ENCODE measurements at places on chromosomes 16 and 17.

DNA sequence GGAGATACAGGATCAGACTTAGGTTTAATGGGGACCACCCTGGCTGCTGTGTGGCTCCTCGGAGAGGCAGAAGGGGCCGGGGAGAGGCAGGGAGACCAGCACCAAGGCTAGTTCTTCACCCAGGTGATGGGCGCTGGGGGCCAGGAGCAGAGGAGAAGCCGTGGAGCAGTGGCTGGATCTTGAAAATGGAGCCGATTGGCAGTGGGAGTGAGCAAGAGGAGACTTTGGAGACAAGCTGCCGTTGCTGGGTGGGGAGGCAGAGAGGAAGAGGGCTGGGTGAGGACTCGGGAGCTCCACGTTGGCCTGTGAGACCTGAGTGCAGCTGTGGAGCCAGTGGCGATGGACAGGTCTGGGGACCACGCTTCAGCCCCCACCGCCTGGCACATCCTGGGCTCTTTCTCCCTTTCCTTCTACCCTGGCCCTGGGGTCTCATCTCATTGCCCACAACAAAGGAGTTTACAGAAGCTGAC lies 9.0 kb downstream of the RAB11FIP4 start:
- no peak for DNase-seq

GRCh38 chr16:66741169-66741900 lies 10.1 kb downstream of the DYNC1LI2 start:
- peak; percentile 94 for DNase-seq

DNA sequence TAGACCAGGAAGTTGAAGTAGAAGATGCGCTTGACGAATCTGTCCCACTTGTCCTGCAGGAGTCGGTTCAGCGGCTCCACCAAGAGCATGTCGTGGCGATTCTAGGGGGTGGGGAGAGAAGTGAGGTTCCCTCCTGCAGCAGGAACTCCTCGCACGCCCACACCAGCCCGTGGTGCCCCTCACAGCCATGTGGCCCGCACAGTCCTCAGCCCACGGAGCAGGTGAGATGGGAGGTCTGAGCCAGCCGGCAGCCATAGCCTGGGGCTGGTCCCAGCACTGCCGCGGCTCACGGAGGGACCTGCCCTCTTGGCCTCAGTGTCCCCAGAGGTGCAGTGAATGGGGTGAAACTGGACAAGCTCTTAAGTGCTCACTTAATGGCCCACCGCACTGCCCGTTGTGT lies 23.4 kb downstream of the TRPV1 start:
- DNase-seq, result no peak

GRCh38 chr17:56497132-56497531 lies 96.4 kb upstream of the NOG start:
- no peak for DNase-seq

DNA sequence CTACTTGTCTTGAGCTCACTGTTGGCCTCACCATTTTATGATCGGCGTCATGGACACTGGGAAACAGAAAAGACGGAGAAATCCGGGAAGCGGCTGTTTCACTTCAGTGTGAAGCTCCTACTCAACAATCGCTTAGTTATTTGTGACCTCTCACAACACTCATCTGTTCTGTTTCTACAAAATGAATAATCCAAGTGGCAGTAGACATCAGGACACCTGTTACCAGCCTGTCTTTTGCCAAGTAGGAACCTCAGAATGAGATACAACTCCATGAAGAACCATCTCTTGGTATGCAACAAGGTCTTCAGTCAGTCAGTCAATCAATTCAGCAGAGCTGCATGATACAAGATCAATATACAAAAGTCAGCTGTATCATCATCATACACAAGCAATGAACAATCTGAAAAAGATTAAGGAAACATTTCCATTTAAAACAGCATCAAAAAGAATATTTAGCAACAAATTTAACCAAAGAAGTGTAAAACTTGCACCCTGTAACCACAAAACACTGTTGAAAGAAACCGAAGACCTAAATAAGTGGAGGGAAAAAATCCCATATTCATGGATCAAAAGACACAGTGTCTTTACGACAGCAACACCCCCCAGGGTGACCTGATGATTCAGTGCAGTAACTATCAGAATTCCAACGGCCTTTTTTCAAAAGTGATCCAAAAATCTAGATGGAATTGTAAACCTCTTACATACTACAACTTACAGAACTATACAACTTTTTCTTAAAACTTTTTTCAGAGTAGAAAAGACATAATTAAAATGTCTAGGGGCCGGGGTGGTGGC lies 63.4 kb downstream of the ANKRD11 start:
- no peak for DNase-seq

GRCh38 chr17:9676820-9677310 lies 31.5 kb downstream of the USP43 start:
- no peak for DNase-seq
